DMS153 (cell line): ENCODE measurements at places on chromosomes 6 and 20.

DNA sequence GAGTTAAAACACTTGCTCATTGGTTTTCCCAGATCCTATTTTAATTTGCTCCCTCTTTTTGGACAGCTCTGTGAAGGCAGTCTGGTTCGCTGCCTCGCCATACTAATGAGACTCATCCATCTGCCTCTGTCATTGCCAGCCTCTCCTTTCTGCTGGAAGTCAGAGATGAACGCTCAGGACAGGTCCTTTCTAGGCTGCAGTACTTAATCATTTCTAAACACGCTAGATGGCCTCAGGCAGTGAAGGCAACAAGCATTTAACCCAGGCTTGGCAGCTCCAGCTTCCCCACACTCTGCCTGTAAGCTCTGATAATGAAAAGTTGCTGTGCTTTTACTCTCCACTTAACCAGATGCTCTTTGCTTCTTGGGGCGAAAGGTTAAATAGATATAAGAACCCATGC is 286.7 kb upstream of the POU3F2 start:
- DNase-seq, result no peak

DNA sequence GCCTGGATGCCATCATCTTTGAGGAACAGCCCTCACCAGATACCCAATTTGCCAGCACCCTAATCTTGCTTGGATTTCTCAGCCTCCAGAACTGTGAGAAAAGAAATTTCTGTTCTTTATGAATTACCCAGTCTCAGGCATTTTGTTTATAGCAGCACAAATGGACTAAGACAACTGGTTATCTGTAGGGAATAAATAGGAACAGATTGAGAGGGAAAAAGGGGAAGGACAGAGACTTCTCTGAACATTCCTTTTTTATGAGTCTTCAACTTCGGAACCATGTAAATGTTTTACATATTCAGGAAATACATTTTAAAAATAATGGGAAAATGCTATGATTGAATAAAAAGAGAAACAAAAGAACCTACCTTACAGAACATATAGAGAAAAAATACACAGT is 20.9 kb downstream of the KCTD20 start:
- no peak for DNase-seq

- DNase-seq, result peak; percentile 39
These were observed 18.5 kb upstream of the C6orf141 start for GRCh38 chr6:49531774-49532569.

DNA sequence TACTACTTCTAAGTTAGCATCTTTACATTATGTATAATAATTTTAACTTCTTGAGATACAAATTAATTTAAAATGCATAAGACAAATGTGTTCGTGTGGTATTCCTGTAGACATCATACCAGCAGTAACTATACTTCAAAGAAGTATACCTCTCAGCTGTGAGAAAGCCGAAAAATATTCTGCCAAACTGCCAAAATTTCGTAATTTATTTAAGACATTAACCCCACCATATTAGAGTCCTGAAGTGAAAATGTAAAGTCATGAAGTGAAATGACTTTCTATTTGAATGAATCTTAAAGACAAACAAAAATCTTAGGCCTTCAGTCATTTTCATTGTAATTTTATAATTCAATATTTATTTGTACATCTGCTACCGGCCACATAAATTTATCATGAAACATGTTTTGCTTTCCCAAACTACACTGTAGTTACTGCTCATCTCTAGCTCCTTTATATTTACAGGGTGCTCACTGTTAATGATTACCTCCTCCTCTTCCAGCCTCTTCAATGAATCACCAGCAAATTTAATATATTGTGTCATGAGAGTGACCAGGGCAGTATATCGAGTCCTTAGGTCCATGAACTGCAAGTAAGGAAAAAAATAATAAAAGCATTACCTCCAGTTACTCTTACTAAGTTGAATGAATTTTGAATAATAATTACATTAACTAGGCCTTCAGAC is 18.5 kb downstream of the DST start:
- DNase-seq, result no peak

- no peak for DNase-seq
These were observed 214.3 kb downstream of the OGFRL1 start for GRCh38 chr6:71502956-71503355.

DNA sequence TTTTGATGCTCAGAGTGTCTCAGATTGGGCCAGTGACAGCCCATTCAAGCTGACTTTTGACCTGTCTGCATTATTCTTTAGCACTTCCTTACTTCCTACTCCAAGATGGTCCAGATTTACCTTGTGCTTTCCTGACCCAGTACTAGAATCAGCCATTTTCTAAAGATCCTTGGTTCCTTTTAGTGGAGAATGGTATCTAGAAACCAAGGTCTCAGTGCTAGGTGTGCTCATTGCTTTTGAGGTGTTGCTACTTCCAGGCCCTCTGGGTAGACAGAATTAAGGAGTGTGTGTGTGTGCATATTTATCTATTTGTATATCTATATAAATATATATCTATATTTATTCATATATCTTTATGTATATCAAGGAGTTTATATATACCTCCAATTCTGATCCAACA is 67.3 kb upstream of the UTRN start:
- no peak for DNase-seq

DNA sequence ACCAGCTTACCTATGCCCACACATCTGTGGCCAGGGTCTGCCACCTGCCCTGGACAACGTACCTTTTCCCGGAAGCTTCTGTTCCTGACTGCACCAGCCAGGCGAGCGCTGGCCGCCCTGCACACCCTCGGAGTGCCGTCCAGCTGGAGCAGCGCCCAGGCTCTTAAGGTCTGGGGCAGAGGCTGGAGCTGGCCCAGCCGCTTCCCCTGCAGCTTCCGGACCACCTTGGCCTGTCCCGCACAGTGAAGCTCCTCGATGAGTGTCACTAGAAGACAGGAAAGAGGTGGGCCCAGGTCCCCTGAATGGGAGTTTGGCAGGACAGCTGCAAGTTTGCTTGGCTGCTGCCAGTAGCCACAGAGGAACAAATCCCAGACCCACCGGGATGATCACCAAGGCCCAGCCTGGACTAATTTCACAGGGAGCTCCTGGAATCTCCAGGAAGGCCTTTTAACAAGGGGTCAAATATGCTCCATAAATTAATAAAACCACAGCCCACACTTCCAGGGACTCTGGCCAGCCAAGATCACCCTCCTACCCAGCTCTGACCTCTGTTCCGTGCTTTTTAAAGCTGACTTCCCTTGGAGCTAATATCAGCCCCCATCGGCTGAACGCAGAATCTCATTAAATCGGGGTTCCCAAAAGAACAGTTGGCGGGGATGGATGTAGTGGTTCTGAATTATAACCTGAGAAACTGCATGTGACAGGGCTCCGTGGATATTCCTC is 82.3 kb downstream of the PTPN1 start:
- DNase-seq, result no peak

- no peak for DNase-seq
These were observed 6.7 kb downstream of the CLPSL1 start for GRCh38 chr6:35787266-35788218.

DNA sequence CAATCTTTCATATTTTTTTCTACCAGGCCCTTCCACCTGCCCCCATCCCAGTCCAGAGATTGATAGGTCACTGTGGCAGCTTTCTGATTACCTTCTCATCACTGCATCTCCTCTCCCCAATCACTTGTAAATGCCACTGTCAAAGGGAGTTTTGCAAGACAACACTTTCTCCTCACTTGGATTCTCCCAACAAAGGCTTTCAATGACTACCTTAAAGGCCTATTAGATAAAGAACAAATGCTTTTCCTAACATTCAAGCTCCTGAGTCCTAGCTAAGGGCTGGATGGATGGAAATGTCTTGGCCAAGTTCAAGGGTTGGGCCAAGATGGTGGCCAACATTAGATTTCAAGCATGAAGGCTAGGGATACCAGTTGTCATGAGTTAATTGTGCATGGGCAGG is 55.3 kb downstream of the UNC5CL start:
- DNase-seq, result no peak

GRCh38 chr6:12893036-12893435 is 176.5 kb downstream of the PHACTR1 start:
- no peak for DNase-seq

DNA sequence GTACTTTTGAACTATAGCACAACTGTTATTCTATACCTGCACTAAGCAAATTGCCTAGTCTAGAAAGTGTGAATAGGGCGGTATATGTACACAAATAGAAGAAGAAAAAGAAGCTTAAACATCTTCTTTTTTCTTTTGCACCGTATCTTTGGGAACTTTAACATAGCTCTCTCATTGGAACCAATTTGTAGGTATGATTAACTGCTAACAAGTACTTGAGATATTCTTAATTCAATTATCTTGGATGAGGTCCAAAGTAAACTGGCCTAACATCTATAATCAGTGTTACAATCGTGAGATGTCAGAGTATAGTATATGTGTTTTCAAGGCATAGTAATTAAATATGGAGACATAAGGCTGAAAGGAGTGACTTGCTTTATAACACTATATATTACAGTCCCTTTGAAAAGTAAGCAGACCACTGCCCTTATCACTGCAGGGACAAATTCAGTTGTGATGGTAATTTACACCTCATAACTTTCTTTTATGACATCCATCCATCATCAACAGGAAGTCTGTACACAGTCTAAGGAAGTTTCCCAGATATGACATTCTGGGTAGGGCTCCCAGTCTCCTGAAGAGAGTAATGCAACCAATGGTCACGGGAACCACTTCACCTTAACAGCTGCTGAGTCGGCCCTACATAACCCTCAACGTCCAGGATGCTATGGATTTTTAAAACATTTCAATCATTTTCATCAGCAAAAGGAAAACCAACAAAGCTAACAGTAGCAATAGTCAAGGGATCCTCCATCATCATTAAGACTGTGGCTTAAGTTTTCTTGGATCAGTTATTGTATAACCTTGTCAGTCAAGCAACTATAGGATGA is 37.6 kb downstream of the NKAIN2 start:
- peak; percentile 87 for DNase-seq

DNA sequence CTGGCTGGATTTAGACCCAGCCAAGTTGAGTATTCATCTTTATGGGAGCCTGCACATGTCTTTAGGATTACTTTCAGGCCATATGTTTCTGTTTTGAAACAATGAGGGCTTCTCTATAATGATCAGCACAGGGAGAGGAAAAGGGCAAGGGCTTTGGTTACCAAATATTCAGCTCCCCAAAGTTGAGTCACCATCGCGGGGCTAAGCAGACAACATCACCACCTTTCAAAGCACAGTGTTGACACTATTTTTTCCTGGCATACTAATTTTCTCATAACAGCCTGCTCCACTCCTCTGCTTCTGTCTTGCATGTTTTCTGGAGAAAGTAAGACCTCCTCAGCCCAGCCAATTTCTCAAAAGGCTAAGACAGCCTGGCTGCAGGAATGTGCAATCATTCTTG is 4.9 kb downstream of the SCML4 start:
- no peak for DNase-seq

DNA sequence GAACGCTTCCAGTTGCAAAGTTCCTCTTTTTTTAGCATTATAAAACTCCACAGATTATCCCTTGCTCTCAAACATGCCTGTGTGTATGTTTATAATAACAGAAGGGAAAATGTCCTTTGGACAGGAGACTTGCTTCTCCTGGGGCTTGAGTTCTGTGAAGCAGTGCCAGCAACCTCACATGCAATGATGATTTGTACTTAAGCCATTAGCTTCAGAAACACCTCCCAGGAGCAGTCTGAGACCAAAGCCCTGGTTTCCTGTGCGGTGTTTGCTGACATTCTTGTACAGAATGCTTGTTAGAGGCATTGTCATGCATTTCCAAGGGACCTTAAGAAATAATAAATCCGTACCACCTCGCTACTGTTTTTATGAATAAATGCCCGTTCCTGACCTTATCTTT is 752.8 kb downstream of the CBLN4 start:
- no peak for DNase-seq

GRCh38 chr6:4593951-4594350 is 182.3 kb upstream of the CDYL start:
- no peak for DNase-seq

DNA sequence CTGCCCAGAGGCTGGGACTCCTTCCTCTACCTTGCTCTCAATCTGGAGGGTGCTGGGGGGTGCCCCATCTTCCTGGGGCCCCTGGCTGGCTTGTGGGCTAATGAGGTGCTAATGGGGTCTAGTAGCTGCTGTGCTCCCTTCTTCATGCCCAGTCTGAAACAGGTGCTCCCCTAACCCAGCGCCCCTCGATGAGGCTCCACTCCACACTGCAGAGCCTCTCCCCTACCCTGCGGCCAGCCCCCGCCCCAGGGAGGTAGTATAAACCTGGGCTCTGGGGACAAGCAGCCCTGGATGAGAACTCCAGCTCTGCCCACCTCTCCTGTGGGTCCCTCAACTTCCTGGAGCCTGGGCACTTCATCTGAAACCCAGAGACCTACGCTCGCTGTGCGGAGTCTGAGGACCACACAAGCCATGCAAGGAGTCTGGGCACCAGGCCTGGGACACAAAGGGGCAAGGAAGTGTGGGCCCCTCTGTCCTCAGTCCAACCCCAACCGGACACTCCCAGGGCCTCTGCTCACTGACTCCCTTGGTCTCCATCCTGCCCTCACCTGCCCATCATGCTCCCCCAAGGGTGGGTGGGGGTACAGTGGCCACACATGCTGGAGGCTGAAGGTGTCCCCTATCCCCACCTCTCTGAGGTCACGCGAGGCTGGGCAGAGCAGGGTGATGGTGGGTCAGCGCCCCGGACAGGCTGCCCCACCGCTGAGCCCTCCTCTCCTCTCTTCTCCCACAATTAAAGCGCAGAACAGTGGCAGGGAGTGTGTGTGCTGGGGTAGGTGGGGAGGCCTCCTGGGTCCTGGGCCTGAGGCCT is 6.1 kb downstream of the RPL10A start:
- no peak for DNase-seq

- no peak for DNase-seq
These were observed 753.4 kb upstream of the DEFB115 start for GRCh38 chr20:30503992-30504570.

GRCh38 chr6:52616059-52616690 is 39.3 kb upstream of the TRAM2 start:
- no peak for DNase-seq

GRCh38 chr6:123770247-123770949 is 33.3 kb upstream of the NKAIN2 start:
- no peak for DNase-seq

DNA sequence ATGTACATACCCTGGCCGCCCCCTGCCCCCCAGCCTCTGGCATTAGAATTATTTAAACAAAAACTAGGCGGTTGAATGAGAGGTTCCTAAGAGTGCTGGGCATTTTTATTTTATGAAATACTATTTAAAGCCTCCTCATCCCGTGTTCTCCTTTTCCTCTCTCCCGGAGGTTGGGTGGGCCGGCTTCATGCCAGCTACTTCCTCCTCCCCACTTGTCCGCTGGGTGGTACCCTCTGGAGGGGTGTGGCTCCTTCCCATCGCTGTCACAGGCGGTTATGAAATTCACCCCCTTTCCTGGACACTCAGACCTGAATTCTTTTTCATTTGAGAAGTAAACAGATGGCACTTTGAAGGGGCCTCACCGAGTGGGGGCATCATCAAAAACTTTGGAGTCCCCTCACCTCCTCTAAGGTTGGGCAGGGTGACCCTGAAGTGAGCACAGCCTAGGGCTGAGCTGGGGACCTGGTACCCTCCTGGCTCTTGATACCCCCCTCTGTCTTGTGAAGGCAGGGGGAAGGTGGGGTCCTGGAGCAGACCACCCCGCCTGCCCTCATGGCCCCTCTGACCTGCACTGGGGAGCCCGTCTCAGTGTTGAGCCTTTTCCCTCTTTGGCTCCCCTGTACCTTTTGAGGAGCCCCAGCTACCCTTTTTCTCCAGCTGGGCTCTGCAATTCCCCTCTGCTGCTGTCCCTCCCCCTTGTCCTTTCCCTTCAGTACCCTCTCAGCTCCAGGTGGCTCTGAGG is 7.6 kb downstream of the CDKN1A start:
- no peak for DNase-seq

- DNase-seq, result no peak
These were observed 125.5 kb downstream of the ANKRD60 start for GRCh38 chr20:58102744-58103516.
